Memory B cell (primary cell): ENCODE measurements at places on chromosomes 5 and 9.

DNA sequence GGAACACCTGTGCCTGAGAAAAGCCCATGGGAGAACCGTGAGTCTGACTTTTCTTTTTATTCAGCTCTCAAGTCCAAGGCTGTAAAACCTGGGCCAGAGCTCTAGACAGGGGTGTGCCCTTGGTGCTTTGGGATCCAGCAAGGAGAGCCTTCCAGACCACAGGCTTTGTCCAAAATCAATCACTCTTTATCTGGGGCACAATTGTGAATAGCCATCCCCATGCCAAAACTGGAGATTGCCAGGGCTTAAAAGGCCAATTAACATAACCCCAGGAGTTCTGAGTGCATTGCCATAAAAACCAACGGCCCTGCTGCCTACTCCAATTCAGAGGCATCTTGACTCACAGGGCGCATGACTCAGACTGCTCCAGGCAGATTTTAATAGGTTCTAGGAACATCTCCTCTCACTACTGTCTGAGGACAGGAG lies 391.8 kb downstream of the ARHGEF28 start:
- no peak for DNase-seq

GRCh38 chr5:34047774-34048572 lies 5.0 kb upstream of the C1QTNF3 start:
- no peak for DNase-seq

GRCh38 chr5:96952118-96952750 lies 16.4 kb downstream of the LNPEP start:
- no peak for DNase-seq

- peak; percentile 88 for DNase-seq
These were observed 709 bp downstream of the ELL2 start for GRCh38 chr5:95960667-95961616.
